ENCODE measurements at places on chromosomes 2 and 18.
A peak's percentile ranks its signal among the peaks of the same experiment; 100 is the strongest.

DNA sequence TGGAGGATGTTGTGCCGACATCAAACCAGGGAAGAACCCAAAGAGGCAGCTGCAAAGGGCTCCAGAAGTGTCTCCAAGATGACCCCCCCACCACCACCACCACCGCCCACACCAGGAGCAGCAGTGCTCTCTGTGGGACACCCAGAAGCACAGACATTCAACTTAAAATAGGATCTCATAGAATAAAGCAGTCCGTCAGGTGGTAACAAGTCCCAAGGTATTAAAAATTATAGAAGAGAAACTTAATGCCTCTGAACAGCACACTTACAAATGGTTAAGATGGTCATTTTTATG, 155.5 kb upstream of the ID2 start:
- ATAC-seq = no peak

- peak; percentile 0 for ATAC-seq
Observed at GRCh38 chr2:27051902-27052645, 606 bp downstream of the AGBL5 start.

GRCh38 chr18:79476918-79477571, 81.3 kb downstream of the NFATC1 start:
- ATAC-seq = no peak

- ATAC-seq = no peak
Observed at GRCh38 chr2:18708203-18708715, 118.9 kb upstream of the NT5C1B start.

DNA sequence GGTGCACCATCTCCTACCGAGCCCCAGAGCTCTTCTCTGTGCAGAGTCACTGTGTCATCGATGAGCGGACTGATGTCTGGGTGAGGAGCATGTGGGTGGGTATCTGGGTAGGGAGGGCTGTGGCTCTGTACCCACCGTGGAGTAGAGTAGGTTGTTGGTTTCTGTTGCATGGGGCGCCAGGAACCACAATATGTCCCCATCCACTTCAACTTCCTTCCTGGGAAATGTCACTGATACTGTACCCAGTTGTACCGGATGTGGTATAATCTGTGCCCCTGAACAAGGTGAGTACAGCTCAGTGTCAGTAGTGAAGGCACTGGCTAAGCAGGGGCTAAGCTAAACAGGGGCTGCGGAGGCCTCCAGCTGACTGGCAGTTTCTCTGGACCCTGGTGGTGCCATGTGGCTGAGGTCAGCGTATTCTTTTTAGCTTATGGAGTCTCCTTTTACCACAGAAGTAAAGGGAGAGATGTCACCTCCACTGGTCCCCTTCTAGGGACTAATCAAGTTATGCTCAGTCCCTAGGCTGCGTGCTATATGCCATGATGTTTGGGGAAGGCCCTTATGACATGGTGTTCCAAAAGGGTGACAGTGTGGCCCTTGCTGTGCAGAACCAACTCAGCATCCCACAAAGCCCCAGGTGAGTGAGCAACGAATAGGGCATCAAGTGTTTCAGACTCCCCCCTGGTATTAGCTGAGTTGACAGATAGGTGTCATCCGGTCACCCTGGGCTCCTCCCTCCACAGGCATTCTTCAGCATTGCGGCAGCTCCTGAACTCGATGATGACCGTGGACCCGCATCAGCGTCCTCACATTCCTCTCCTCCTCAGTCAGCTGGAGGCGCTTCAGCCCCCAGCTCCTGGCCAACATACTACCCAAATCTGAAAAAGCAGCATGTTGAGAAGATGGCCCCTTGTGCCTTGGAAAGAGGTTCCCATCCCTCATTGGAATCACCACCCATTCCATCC, 2.7 kb downstream of the STK16 start:
- no peak for ATAC-seq

DNA sequence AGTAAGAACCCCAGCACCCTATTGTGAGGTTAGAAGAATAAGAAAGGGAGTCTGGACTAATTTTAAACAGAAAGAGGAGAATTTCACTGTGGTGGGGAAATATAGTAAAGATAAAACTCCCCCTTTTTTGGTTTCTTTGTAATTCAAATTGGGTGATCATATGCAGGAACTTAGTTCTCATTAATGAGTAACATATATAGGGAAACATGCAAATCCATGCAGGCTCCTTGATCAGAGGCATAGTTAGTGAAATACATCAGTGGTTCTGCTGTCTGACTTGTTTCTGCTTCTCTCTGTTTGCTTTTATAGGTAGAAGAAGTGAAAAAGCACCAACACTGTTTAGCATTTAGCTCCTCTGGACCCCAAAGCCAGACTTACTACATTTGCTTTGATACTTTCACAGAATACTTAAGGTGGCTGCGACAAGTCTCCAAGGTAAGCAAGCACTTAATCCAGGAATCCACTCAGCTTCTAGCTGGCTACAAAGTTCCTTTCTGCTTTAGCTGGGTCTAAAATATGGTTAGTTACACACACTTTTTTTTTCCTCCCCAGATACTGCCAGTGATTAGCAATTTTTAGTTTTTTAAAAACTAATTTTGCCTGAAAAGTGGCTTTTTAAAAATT, 123.2 kb downstream of the PHLPP1 start:
- ATAC-seq = no peak

GRCh38 chr2:185502351-185502750, 236.3 kb upstream of the FSIP2 start:
- no peak for ATAC-seq

- no peak for ATAC-seq
Observed at GRCh38 chr2:29751390-29751789, 170.0 kb downstream of the ALK start.

- ATAC-seq = no peak
Observed at GRCh38 chr2:27569398-27569797, 13.4 kb upstream of the ZNF512 start.

GRCh38 chr2:27320958-27321543, 1.8 kb downstream of the MPV17 start:
- ATAC-seq = peak; percentile 74

DNA sequence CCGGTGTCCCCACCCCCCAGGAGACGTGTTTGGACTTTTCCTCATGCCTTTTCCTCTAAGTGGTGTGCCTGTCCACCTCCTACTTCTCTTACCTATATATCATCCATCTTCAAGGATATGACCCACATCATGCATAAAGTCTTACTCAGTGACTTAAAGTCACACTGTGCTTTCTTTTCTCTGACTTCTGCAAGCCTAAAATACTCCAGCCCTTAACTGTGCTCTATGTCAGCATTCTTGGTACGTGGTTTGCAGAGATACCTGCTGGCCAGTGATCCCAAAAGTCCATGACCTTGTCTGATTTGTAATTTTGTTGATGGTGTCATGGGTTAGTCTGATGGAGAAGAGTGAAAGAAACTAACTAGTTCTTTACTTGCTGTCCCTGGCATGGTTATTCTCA, 393.6 kb upstream of the NRP2 start:
- ATAC-seq = no peak

- ATAC-seq = peak; percentile 9
Observed at GRCh38 chr2:241809383-241810306, 652 bp downstream of the NEU4 start.

DNA sequence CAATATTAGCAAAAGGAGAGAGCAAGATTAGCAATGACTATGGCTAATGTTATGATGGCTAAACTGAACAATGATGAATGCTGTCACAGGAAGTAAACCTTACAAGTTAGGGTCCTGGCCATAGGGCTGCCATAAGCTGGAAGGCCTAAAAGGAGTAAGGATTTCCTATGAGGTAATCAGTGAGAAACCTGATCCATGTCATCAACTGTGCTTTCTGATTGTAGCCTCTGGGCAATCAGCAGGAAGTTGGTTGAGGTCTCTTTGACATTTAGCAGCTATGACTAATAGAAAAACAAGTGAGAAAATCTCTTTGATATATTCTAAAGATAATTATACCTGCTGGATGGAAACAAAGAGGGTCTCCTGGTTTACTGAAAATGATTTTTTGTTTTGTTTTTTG, 193.0 kb downstream of the RAB3GAP1 start:
- ATAC-seq = no peak

DNA sequence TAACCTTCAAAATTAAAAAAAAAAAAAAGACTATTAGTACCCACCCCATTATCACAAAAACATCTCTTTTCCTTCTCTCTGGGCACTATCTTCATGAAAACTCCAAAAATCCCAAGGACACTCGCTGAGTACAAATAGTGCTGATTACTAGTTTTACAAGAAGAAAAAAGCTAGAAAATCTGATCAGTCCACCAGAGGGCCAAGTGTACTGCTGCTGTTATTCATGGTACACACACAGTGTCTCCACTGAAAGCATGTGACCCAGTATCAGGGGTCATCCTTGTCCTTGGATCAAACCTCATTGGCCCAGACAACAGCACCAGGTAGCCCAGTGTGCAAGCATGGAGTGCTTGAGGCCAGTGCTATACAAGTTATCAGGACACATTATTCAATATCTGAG, 382.7 kb upstream of the KLHL29 start:
- peak; percentile 26 for ATAC-seq

GRCh38 chr2:98558852-98559530, 49.3 kb downstream of the COA5 start:
- ATAC-seq = no peak

DNA sequence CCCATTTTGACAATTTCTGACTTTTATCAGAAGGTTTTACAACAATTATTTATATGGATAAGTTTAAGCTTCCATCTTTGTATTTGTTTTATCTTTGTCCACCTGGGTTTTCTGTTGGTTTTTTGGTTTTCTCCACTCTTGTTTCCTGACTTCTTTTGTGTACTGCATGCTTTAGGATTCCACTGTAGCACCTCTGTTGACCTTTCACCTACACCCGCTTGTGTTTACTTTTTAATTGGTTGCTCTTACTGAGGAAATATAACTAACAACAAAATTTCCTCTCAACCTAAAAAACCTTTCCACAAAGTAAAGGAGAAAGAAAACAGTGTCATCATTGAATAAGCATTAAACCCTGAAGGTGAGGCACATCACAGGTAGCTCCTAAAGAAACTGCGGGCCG, 39.8 kb upstream of the TTR start:
- no peak for ATAC-seq

DNA sequence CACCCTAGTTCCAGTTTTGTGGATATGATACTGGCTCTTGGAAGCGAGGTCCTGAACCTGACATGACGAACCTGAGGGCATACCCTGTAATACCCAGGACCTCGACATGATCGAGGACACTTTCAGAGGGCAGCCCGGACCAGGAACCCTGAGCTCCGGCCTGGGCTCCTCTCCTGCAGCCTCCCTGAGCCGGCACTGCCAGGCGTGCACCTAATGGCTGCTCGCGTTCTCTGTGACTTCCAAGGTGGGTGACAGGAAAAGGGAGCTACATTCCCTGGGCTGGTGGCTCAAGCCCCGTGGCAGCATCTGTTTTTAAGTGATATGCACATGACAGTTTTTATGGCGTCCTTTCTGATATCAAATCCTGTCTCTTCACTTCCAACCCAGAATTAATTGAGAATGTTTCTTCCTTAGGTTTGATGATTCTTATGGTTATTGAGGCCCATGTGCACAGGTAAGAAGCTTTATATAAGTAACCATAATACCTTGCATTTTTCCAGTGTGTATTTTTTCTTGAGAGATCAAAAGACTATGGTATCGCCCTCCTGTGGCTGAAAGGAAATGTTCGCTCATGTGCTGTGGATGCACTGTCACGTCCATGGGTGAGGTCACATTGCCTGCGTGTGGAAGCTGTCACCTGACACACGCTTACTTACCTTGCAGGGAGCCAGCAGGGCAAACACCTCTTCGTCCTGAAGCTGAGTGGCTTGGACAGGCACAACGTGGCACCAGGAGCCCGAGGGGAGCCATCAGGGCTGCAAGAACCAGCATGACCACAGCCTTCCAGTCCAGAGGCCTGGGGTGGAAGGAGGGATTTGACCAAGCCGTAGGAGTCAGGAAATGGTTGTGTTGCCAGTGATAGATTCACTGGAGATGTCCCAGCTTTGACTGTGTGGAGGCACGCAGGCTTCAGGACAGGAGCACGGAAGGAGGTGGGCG, 367.4 kb upstream of the MYT1L start:
- no peak for ATAC-seq

- no peak for ATAC-seq
Observed at GRCh38 chr18:58364876-58365528, 263.9 kb downstream of the ALPK2 start.

DNA sequence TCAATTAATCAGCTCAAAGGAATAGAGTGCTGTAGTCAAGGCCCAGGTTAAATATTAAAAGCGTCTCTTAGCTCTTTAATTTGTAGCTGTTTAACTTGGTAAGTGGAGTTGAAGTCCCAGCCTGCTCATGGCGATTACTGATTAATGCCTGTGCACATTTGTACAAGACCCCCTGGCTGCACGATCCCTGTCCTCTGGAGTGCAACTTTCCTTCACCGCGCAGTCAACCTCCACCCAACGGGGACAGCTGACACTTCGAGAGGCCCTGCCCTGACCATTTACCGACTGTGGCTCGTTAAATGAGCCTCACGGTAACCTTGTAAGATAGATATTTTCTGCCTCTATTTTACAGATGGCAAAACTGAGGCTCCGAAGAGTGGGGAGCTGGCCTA, 5.5 kb upstream of the CYS1 start:
- ATAC-seq = no peak

DNA sequence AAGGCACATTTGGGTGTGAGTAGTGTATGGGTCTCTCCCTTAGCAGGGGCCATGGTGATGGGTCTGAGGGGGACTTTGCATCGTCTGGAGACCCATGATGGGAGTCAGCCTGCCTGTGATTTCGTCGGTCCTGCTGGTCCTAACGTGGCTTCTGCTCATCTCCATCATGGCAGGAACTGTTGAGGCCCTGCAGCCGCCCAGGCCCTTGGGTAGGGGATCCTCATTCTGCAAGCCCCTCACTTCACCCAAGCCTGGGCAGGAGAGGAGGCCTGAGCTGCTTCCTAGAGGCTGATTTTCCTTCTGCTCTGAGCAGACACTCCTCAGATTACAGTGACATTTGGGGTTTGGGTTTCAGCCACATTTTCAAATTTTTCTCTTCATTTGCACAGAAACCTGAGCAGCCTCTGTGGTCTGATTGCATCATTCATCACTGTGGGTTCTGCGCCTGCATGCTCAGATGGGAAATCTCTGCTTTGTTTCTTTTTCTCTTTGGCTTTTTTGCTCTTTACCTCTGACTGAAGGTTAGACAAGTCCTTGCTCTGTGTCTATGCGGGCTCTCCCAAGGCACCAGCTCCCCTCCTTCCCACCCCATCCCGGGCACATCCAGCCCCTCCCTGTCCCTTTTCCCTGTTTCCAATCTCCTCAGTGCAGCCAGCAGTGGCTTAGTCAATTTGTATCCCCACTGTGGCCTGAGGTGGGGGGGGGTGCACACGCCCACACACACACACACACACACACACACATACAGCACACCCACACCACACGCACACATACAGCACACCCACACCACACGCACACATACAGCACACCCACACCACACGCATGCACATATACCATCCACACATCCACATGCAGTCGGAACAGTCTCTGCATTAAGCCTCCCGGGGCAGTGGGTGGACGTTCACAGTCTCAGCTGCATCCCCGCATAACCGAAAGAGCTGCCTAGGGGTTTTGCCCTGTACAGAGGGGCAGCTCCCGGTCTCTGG, 305.4 kb upstream of the HS6ST1 start:
- peak; percentile 25 for ATAC-seq

GRCh38 chr18:63320975-63321265, 1.4 kb upstream of the BCL2 start:
- ATAC-seq = no peak
